ENCODE measurements at places on chromosomes 5 and 9.

GRCh38 chr9:69605406-69605805, 66.8 kb downstream of the APBA1 start:
- DNase-seq: no peak

DNA sequence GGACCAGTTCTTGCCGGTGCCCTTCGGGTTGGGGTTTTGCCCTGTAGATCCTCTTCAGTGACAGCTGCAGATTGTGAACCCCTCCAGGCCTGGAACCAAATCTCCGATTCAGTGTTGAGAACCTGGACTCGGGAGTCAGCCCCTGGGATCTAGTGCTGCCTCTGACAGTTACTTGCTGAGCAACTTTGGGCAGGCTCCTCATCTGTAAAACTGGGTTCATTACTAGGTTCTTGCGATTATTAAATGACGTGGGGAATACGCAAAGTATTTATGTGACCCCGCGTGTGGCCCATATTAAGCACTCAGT, 600 bp downstream of the ERCC6L2 start:
- no peak for DNase-seq

- no peak for DNase-seq
Measured at GRCh38 chr9:137445930-137446431, 4.8 kb upstream of the ENTPD8 start.

DNA sequence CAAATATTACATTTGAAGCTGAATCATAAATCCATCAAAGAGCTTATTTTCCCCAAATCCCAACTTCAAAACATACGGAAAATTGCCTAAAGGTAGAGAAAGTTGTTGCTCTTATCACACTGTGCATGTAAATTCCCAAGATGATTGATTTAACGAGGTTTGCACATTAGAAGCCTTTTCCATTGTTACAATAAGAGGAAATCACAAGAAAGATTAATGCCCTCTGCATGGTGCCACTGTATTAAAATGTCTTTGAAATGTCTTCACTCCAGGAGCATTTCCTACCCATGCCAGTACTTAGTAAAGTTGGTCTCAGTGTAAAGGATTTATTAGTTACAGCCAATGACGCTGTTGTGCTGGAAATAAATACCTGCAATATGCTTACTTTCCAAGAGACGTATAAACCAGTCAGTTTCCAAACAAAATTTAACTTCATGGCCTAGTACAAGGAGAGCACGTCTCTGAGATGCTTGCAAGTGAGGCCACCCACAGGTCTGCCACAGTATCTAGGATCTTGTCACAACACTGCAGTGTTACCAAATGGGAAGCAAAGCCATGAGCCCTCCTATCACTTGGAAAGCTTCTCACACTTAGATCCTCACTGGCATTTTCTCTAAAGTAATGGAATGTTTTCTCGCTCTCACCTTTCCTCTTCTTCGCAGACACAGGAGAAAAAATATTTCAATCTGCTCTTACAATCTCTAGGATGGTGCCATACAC, 112.4 kb downstream of the CETN3 start:
- no peak for DNase-seq

- no peak for DNase-seq
Measured at GRCh38 chr9:113520109-113520642, 56.6 kb downstream of the RGS3 start.

GRCh38 chr5:67353500-67354450, 157.2 kb upstream of the CD180 start:
- no peak for DNase-seq

- no peak for DNase-seq
Measured at GRCh38 chr9:28779243-28779642, 1206.0 kb upstream of the C9orf72 start.

DNA sequence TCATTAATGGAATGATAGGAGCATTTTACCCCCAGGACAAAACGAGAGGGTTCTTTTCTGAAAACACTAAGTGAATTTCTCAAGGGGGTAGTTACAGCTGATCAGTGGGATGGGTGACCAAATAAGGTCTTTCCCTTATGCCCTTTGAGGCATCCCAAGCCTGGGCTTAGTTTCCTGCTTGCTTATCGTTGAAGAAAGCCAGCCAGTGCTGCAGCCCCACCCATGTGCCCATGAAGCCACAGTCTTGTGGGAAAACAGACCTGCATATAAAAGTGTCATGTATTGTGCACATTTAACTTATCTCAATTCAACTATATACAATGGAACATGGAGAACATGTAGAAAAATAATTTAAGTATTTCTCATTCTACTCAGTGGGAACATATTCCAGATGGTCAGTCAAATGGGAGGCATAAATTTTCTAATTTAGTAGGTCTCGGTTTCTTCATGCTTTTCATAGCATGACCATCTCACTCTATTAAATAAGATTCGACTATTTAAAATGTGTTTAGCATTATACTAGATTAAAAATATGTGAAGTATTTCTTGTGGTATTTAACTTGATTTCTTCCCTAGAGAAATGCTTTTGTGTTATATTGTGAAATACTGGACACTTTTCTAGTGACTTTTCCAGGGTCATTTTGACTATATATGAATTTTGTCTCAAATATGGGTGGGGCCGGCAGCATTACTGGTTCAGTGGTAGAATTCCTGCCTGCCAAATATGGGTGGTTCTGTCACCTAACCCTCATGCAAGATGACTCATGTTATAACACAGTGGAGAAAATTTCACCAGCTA, 189.7 kb upstream of the SGCD start:
- DNase-seq: no peak

GRCh38 chr5:74272024-74272775, 368.3 kb downstream of the ENC1 start:
- DNase-seq: no peak
